ENCODE measurements at places on chromosomes 2 and 18.

DNA sequence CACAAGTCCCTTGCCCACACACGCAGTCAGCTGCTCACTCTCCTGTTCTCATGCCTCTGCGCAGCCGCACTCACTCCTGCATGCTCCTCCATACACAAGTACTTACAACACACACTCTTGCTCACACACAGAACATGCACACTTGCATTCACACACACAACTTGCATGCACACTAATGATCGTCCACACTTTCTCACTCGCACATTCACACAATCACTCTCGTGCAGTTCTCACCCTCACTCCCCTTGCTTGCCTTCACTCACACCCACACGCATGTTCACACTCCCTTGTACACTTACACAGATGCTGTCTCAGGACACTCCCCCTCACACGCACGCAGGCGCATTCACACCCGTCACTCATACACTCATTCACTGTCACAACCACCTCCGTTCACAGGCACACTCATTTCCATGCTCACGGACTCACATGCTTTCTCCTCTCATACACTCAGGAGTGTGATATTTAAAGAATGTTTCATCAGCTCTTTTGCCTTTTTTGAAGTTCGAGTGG, 36.1 kb upstream of the LYPD6B start:
- no peak for DNase-seq

DNA sequence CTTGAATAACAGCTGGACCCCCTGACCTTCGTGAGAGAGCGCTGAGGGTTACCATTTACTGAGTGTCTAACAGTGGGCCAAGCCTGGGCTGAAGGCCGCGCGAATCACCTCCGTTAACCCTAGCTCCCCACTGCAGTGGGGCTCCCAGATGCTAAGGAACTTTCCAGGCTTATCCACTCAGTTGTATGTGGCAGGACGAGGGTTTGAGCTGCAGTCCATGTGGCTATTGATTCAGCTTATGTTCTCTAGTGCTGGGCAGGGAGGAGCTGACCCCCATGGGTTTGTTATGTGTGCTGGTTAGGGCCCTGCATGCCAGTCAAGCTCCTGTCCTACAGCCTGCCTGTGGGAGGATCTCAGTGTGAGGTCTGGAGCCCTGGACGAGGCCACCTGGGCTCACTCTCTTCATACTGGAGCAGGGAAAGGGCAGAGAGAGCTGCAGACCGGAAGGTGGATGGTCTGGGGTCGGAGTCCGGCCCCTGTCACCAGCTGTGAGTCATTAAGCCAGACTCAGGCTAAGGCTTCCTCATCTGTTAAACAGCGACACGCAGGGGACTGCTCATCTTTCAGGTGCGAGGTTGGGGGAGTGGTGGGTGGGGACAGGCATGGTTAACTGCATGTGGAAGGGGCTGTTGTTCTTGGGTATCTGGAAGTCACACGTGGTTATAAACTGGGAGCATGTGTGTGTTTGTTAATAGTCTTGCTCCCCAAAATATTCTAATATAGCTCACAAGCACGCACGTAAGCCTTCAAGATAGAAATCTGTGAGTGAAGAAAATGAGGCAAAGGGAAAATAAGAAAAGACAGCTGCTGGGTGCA, 6.6 kb downstream of the PSD4 start:
- no peak for DNase-seq

GRCh38 chr18:38940863-38941531, 1375.4 kb upstream of the CELF4 start:
- DNase-seq = no peak

- DNase-seq = no peak
These were observed 33.4 kb downstream of the MYCN start for GRCh38 chr2:15973481-15974401.

GRCh38 chr2:237731663-237732062, 66.9 kb upstream of the RBM44 start:
- DNase-seq = no peak

DNA sequence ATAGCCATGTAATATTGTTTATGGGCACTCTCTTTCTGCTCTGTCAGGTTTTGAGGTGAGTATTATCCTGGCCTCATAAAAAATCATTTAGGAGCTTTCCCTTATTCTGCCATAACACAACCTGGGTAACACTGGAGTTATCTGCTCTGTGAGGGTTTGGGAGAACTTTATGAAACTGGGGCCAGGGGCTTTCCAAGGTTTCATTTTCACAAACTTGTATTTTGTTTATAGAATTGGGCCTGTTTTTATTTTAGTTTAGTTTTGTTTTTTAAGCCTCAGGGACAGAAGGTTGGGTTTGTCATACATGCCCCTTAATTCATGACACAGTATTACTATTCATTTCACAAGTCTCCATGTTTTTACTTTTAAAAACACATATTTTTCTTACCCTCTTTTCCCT, 83.5 kb downstream of the IRS1 start:
- DNase-seq = no peak

GRCh38 chr2:208529796-208530195, 123.2 kb downstream of the PTH2R start:
- no peak for DNase-seq

GRCh38 chr2:127032621-127033020, 74.3 kb downstream of the BIN1 start:
- no peak for DNase-seq

Measured in NCI-H1417 treated with DMSO at 0.1 percent for 48 hours (cell line).